A549 treated with dexamethasone at 1 μM for 4 hours (cell line): ENCODE measurements at places on chromosomes 13 and 19. TPM values are rescaled to one million over a fixed set of nuclear protein-coding genes. Genes with fewer than 3 reads are reported as not detected.

Gene ZNF708
- 0.79 to 1.4 TPM (median 0.90 TPM) in 5 replicates for total RNA-seq

Gene TMPRSS9
- 0.04 TPM in 1 of 5 replicates, not detected in the others for total RNA-seq

Gene PLIN4
- 0.05 to 0.20 TPM (median 0.12 TPM) in 5 replicates for total RNA-seq

Gene CABP5
- not detected in 5 replicates for total RNA-seq

Gene GPC6
- 3.9 to 7.2 TPM (median 6.5 TPM) in 5 replicates for total RNA-seq
